ENCODE measurements at places on chromosomes 13 and 19. TPM values are rescaled to one million over a fixed set of nuclear protein-coding genes. Genes with fewer than 3 reads are reported as not detected.

DNA sequence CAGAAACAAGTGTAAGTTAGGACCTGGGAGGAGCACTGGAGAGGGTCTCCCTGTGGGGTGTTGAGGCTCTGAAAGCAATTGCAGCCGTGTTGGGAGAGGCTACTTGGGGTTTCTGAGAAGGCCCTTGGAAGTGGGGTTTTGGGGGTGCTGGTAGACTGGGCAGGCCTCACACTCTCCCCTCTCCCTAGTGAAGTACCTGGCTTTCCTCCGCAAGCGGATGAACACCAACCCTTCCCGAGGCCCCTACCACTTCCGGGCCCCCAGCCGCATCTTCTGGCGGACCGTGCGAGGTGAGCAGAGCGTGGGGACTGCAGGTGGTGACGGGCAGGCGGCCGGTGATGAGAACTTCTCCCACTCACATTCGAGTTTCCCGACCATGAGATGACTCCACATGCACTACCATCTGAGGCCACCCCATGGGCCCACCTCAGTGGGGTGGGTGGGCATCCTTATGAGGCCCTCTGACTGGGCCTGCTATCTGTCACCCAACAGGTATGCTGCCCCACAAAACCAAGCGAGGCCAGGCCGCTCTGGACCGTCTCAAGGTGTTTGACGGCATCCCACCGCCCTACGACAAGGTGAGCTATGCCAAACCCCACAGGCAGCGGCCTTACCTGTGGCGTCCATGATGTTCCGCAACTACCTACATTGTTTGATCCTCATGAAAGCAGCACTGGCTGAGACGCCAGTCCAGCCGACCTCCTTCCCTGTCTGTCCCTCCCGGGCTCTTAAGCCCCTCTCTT, 3.0 kb downstream of the RPL13A start:
- DNase-seq: peak; percentile 29

- DNase-seq: no peak
Observed at GRCh38 chr19:42441049-42441445, 1.7 kb downstream of the CXCL17 start.

- DNase-seq: peak; percentile 85
Observed at GRCh38 chr19:45402298-45403061, 2.4 kb downstream of the PPP1R13L start.

TMPRSS9 gene
- 0.33 TPM for total RNA-seq

DNA sequence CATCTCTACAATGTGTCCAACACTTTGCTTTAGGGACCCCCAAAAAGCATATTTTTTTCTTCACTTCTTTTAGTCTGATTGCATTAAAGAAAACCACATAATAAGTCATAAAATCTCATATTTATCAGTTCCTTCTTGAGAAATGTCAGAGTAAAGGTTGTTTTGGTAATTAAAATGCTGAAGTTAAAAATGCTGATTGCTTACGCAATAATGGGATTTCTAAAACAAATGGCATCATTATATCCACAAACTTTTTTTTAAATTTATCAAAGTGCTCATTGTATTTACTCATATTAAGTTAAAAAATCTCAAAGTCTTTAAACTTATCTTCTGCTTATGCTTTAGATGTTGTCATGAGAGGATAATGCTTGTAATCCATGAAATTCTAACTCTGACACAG, 737.2 kb upstream of the ARGLU1 start:
- DNase-seq: no peak

- no peak for DNase-seq
Observed at GRCh38 chr13:109110159-109110558, 480.7 kb downstream of the MYO16 start.

All from H9 (cell line).